ENCODE measurements at places on chromosomes 5 and 9. TPM values are rescaled to one million over a fixed set of nuclear protein-coding genes. Genes with fewer than 3 reads are reported as not detected.

GRCh38 chr5:71600783-71601182, 13.6 kb downstream of the MCCC2 start:
- no peak for DNase-seq

Gene C9
- not detected for total RNA-seq

DNA sequence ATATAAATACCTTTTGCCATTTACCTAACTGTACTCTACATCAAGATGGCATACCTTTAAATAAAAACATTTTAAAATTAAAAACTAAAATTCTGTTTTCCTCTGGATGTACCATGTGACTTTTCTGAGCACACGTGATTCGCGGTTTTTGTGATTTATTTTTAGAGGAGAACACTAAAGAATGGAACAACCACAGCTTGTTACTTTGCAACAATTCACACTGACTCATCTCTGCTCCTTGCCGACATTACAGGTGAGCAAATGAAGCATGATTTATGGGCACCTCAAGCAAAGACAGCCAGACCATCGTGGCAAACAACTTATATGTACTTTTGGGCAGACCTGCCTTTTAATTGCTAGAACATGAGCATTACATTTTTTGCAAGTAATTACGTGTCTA, 61.3 kb downstream of the GDA start:
- no peak for DNase-seq

GRCh38 chr5:124352312-124352711, 394.1 kb downstream of the ZNF608 start:
- no peak for DNase-seq

GRCh38 chr5:169803077-169803981, 166.3 kb downstream of the DOCK2 start:
- peak; percentile 76 for DNase-seq

Gene CD274
- total RNA-seq: 6.6 TPM

Gene DMXL1
- 40.5 TPM for total RNA-seq

Gene ZNF300
- 1.6 TPM for total RNA-seq

DNA sequence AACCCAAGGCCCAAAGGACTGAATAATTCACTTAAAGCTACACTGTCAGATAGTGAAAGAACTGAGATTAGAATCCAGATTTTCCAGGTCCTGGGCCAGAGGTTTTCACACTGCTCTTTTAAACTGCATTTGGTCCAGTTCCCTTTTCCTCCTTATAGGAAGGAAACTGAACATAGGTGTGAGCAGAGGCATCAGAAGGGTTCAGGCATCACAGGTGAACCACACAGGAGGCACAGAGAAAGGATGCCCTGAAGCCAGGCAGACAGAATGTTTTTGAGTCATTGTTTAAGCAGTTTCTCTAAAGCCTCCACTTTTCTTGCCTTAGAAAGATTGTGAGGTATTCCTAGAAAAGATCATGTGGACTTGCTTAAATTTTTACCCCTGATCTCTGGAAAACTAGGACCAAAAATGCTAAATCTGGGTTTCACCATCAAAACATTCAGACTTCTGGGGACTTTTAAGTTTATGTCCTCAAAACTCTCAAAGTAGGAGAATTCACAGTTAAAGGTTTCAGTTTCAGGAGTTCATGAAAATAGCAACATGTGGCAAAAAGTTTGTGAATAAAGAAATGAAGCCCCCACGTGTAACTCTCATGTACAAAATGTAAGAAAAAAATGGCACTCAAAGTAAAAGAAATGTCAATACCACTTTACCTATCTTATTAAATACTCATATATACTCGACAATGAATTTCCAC, 386.1 kb downstream of the NTRK2 start:
- DNase-seq: no peak

GRCh38 chr5:66454186-66455078, 141.8 kb upstream of the MAST4 start:
- no peak for DNase-seq

DNA sequence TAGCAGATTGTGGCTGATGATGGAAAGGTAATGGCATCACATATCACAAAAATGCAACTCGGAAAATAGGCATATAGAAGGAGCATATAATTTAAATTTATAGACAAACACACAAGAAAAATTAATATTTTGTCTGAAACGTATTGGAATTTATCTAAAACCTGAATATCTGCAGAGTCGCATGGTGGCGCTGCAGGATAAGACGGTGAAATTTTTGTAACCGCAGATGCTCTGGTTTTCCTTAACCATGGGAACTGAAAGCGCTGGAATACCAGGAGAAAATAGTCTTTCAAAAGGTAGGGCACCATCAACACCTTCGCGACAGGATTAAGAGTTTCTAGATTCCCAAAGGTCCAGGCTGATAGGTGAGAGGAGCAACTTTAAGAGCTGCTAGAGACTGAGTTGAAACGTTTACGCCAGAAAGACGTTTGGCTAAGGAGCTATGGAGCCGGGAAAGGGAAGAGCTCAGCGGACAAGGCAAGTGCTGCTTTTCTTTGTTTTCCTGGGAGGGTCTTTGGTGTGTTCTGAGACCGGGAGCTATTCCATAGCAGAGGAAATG, 11.0 kb upstream of the PCDHB15 start:
- no peak for DNase-seq

Gene ZNF658
- total RNA-seq: 4.3 TPM

- no peak for DNase-seq
Observed at GRCh38 chr5:132431632-132432031, 58.9 kb downstream of the IRF1 start.

Gene PPIC
- 55.0 TPM for total RNA-seq

DNA sequence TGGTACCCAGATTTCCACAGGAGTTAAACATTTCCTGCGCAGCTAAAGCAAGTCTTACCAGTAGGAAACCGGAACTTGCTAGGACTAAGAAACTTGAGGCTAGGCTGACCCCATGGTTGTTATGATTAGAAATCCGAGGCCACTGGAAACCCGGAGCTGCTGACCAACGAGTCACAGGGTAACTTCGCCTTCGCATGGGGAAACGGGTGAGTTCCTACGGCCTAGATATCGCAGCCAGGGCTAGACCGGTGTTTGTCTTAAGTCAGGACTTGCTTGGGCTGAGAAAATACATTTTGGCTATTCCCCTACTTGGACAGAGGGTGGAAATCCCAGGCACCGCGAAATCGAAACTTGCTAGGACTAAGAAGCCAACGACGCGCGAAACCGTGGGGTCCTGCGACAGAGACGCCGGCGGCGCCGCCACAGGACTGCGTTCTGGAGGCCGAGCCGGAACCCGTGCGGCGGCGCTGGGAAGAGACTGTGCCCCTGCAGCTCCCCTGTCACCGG, 1.6 kb upstream of the ANXA2R start:
- peak; percentile 68 for DNase-seq

Gene SLC6A19
- not detected for total RNA-seq

GRCh38 chr5:7837403-7837802, 13.5 kb downstream of the CFAP90 start:
- no peak for DNase-seq

Gene CHSY3
- 2.5 TPM for total RNA-seq

Gene OR1J2
- not detected for total RNA-seq

Gene PRSS3
- total RNA-seq: 3.5 TPM

GRCh38 chr9:77944556-77945243, 86.9 kb downstream of the GNAQ start:
- no peak for DNase-seq

DNA sequence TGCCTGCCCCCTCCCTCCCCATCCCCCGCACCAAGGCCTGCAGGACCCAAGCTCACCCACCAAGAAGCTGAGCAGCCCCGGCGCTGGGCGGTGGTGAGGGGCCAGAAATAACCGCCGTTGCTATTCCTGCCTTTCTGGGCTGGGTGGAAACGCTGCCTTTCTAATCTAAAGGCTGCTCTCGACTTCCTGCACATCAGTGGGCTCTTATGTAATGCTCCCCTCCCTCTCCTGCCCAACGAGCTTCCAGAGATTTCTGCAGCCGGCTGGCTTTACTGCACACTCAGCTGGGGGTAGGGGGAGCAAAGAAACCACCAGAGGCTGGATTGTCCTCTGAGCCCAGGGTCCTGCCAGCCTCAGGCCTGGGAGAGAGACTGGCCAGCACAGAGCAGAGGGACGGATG, 6.9 kb upstream of the EGR1 start:
- DNase-seq: no peak

- no peak for DNase-seq
Observed at GRCh38 chr9:135224286-135224877, 136.9 kb downstream of the OLFM1 start.

- no peak for DNase-seq
Observed at GRCh38 chr9:84404095-84404686, 63.6 kb upstream of the SLC28A3 start.

- no peak for DNase-seq
Observed at GRCh38 chr9:12091865-12092527, 601.2 kb upstream of the TYRP1 start.

DNA sequence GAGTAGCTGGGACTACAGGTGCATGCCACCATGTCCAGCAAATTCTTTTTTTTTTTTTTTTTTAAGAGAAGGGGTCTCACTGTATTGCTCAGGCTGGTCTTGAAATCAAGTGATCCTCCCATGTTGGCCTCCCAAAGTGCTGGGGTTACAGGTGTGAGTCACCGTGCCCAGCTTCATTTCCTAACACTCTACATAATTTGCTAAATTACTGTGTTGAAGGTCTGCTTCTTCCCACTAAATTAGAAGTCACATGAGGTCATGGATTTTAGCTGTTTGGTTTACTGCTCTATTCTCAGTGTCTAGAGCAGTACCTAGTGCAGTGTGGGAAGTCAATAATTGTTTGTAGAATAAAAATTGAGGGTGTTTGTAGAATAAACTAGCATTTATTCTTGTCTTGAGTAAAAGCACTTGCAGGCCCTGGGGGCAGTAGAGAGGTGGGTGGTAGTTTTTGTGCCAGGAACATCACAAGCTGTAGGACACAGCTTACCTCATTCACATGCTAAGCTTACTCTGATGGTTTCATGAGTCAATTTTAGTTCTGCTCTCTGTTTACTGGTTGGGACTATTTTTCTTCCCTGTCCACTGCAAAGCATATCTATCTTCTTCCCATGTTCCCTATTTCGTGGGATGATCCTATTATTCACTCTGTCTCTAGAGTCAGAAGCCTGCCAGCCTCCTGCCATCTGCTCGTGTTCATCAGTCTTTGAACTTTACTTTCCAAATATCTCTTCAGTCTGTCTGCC, 7.0 kb downstream of the TEX48 start:
- no peak for DNase-seq
